ENCODE measurements at places on chromosomes 13 and 19.
A peak's percentile ranks its signal among the peaks of the same experiment; 100 is the strongest.

DNA sequence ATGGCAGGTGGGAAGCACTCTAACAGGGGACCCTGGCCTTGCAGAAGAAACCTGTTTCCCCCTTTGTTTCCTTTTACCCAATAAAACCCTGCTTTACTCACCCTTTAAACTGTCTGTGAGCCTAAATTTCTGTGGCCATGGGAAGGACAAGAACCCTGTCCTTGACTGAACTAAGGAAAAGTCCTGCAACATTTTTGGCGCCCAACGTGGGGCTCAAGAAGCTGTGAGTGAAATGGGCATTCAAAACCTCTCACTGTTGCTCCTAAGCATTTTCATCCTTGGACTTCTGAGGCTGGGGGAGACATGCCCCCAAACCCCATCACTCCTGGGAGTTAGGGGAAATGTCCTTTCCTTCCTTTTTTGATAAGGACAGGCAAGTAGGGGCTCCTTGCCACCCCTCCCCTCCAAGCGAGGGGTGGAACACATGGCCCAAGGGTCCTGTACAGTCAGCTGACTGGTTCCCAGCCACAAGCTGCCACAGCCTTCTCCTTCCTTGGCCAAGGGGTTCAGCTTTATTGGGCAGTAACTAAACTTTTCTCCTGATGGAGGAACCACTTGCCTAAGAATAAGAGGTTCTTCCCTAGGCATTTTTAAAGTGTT lies 381.6 kb downstream of the KLF5 start:
- no peak for DNase-seq

DNA sequence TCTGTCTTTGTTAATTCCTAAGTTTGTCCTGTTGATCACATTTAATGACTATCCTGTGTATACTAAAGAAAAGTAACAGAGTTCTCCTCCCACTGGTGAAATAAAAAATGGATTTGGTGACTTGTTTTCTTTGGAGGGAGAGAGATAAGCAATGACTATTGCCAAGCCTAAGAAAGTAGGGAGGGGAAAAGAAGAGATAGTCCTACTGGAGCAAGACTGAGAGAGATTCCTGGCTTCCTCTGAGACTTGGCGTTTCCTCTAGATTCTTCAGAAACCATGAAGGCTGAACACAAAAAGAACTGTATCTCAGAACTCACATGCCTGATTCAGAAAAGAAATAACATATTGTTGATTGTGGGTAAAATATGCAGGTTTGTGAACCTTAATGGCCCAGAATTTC lies 406.5 kb downstream of the FOXO1 start:
- no peak for DNase-seq

- no peak for DNase-seq
Measured at GRCh38 chr13:44726778-44727177, 150.6 kb upstream of the TSC22D1 start.

DNA sequence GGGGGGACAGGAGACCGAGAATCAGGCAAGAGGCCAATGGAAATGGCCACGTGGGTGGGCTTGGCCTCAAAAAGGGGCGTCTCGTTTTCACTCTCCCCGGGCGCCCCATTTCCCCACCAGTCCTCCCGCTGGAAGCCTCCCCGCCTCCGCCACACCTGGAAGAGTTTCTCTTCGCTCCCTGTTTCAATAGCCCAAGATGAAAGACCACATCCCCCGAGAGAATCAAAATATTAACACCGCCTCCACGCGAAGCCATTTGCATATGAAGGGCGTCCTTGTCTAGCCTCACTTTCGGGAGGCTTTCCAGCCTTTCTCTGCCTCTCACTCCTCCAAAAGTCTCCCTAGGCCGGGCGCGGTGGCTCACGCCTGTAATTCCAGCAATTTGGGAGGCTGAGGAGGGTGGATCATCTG lies 691 bp upstream of the OLFM2 start:
- DNase-seq: no peak

- DNase-seq: no peak
Measured at GRCh38 chr19:39144290-39145071, 18.9 kb downstream of the PAK4 start.

DNA sequence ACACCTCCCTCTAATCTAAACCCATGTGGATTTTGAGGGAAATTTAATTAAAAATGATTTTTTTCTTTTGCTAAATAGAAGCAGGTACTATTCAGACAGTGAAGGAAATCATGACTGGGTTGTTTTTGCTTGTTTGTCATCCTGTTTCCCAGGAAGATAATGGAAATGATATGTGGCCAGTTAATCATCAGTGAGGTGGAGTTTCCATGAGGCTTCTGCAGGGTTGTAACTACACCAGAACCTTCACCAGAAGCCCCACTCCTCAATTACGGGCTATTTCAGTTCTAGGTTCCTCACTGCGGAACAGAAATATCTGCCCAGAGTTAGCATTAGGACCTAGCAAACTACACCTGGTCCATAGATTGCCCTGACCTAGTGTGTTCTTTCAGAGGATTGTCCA lies 394.0 kb downstream of the DLEU7 start:
- no peak for DNase-seq

- DNase-seq: no peak
Measured at GRCh38 chr19:30781047-30781446, 408.9 kb downstream of the ZNF536 start.

- no peak for DNase-seq
Measured at GRCh38 chr19:47036097-47036651, 12.2 kb downstream of the TMEM160 start.

DNA sequence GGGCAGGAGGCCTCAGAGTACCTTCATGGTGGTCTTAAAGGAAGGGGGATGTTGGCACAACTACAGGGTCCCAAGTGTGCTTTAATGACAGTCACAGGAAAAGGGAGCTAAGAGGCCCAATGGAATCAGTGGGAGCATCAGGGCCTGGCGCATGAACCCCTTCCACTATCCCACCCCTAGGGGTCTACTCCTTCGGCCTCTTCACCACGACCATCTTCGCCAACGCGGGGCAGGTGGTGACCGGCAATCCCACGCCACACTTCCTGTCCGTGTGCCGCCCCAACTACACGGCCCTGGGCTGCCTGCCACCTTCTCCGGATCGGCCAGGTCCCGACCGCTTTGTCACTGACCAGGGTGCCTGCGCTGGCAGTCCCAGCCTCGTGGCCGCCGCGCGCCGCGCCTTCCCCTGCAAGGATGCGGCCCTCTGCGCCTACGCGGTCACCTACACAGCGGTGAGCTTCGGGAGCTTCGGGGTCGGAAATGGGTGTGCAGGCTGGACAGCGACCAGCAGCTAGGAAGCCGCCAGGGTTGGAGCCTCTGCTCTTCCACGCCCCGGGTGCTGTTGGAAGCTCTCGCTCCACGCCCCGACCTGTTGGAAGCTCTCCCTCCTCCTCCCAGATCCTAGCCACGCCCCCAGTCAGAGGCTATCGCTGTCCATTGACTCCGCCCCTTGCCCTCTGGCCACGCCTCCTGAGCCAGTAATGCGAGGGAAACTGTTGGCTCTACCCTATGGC lies 6.0 kb downstream of the PLPPR2 start:
- no peak for DNase-seq

DNA sequence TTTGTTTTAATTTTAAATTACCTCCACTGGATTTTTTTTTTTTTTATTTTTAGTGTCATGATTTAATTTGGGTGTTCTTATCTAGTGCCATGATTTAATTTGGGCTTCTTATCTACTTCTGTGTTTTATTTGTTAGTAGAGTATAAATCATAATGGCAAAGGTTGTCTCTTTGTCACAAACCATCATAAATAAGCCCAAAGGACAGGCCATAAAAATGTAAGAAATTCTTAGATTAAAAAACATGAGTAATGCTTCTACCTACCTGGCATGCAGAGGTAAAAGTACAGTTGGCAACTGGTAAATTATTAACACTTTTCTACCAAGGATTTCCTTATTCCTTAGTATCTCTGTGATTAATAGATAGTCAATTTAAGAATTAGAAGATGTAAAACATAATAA lies 55.2 kb downstream of the ERCC5 start:
- DNase-seq: no peak

GRCh38 chr13:34993470-34993869 lies 51.4 kb downstream of the NBEA start:
- DNase-seq: no peak

DNA sequence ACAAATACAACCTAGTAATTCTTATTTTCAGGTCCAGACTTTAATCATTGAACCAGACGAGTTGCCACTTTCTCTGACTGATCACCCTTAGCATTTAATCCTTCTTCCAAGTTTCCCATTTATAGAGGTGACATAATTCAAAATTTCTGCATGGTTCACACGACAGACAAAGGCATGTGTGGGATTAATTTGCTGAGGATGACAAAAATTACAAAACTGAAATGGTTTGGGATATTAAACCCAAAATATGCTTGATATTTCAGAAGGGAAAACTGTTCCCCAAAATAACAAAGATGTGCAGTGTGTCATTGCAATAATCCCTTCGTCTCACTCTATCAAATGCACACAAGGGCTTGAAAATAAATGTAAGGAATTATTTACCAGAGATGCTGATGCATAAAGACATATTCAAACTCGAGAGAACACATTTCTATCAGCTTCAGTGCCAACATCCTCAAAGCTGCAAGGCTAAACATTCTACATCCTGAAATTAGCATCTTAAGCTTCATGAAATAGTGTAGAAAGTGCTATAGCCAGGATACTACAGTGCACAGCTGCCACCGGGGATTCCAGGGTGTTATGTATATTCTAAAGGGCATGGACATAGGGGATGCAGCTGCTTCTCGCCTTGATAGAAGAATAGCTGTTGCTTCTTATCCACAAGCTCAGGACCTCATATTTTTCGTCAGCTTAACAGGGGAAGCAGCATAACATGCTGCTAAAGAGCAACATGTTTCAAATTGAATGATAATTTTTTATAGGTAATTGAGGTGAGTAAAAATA lies 198.7 kb upstream of the SLITRK1 start:
- no peak for DNase-seq

- DNase-seq: peak; percentile 23
Measured at GRCh38 chr13:30153545-30154426, 153.6 kb downstream of the KATNAL1 start.

DNA sequence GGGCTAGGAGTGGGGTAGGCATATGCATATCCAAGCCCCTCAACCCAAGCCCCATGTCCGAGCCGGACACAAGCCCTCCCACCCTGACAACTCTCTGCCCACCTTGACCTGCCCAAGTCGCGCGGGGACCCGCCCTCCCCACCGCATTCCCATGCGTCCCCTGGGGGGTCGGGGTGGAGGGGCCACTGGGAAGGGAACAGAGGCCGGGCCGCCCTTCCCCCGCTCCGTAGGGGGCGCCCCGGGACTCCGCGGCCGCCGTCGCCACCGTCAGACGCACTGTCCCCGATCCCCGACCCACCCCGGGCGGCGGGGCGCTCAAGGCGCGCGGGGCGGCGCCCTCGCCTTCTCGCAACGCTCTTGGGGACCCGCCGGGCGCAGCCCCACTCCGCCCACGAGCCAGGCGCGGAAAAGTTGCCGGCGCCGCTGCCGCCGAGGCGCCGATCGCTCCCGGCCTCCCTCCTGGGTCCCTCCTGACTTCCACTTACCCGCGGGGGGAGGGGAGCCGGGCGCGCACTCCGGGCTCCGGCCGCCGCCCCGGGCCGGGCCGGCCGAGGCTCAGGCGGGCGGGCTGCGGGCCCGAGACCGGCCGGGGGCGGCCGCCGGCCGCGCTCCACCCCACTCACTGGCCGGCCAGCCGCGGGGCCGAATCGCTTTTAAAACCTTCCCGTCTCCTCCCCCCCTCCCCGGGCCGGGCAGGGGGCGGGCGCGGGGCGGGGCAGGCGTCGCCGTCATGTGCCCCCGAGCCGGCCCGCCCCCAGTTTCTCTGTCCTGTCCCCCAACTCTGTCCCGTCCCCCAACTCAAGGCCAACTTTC lies 34.4 kb upstream of the NANOS3 start:
- peak; percentile 87 for DNase-seq

DNA sequence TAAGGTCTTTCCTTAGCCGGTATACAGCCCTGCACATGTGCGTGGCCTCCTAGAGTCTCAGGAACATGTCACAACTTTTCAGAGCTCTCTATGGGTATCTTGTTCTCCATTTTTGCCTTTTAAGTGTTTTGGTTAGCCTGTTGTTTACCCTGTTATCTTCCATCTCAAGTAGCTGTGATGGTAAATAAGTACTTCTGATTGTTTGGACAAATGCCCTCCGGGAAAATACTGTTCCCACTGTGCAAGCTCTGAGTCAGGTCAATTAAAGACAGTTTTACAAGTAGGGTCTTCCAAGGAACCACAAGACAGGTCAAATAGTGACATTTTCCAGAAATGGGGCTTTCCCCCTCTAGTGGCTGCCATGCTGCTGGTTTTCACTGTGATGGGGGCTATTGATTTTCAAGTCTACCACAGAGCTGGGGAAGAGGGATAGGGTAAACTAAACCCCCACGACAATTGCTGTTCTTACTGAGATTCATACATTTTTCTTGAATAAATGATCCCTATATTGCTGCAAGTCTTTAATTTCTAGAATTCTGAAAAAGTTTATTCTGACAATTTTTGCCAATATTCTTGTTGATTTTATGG lies 109.5 kb downstream of the TM9SF2 start:
- no peak for DNase-seq

- DNase-seq: peak; percentile 69
Measured at GRCh38 chr19:49327878-49328544, 3.0 kb upstream of the SLC6A16 start.

- peak; percentile 55 for DNase-seq
Measured at GRCh38 chr13:77353995-77354394, 27.1 kb upstream of the MYCBP2 start.

GRCh38 chr13:31896427-31896826 lies 135.1 kb upstream of the FRY start:
- no peak for DNase-seq

DNA sequence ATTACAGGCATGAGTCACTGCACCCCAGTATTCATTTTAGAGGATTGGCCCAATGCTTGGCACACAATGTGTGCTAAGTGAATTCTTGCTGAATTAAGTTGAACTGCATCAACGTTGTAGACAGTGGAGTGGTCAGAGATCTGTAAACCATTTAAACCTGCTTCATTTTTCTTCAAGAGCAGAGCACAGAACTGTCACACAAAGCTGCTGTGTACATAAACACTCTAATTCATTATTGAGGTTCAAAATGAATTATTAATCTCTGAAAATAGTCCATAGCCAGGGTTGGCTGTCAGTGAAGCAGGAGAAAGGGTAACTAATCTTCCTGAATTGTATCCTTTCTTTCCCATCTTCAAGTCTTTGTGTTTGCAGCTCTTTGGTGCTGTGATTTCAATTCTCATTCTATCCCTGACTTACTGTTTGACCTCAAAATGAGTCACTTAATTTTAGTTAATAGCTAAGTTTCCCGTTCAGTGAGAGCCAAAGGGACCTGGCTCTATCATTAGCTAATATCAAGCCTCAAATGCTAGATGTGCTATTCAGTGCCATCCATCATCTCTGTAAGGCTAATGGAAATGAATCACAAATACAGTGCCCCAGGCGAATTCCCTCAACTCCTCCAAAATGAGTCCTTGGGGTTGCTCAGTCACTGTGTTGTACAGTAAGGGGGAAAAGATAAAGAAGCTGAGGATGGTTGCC lies 77.0 kb upstream of the TSC22D1 start:
- no peak for DNase-seq

GRCh38 chr13:78971355-78972025 lies 312.5 kb upstream of the OBI1 start:
- DNase-seq: no peak

- no peak for DNase-seq
Measured at GRCh38 chr19:44582581-44583265, 30.6 kb upstream of the IGSF23 start.

- DNase-seq: peak; percentile 82
Measured at GRCh38 chr19:2607712-2608601, 94.5 kb downstream of the GNG7 start.

GRCh38 chr19:42129399-42130253 lies 2.6 kb downstream of the POU2F2 start:
- peak; percentile 88 for DNase-seq

- no peak for DNase-seq
Measured at GRCh38 chr19:15276620-15277215, 44.5 kb upstream of the EPHX3 start.

GRCh38 chr13:31433746-31434145 lies 234.0 kb downstream of the B3GLCT start:
- no peak for DNase-seq

Measured in B cell (primary cell).